Osteoblast (primary cell): ENCODE measurements at places on chromosomes 5 and 9. TPM values are rescaled to one million over a fixed set of nuclear protein-coding genes. Genes with fewer than 3 reads are reported as not detected.

The LCN9 gene
- not detected in 2 replicates for total RNA-seq

The PCDHGA2 gene
- 2.7 and 2.9 TPM in 2 replicates for total RNA-seq

The BRD8 gene
- total RNA-seq, result 47.1 and 51.0 TPM in 2 replicates

The MYO10 gene
- total RNA-seq, result 40.9 and 43.6 TPM in 2 replicates

The PCDHGB6 gene
- 6.2 and 8.0 TPM in 2 replicates for total RNA-seq

The SIT1 gene
- 0.36 TPM in 1 of 2 replicates, not detected in the other for total RNA-seq

The PCDHB14 gene
- 2.7 and 2.9 TPM in 2 replicates for total RNA-seq

The FGD3 gene
- under 0.01 TPM in 1 of 2 replicates, not detected in the other for total RNA-seq

The BAAT gene
- under 0.01 TPM in 1 of 2 replicates, not detected in the other for total RNA-seq

The COL23A1 gene
- total RNA-seq, result under 0.01 TPM in 1 of 2 replicates, not detected in the other

The SPRY4 gene
- total RNA-seq, result 5.4 and 5.9 TPM in 2 replicates

The ZNF483 gene
- 5.9 and 6.2 TPM in 2 replicates for total RNA-seq

The TMEM252 gene
- not detected in 2 replicates for total RNA-seq

The PIP5KL1 gene
- 2.2 and 3.5 TPM in 2 replicates for total RNA-seq

The PMPCA gene
- 36.8 and 39.1 TPM in 2 replicates for total RNA-seq
